ENCODE measurements at places on chromosomes 12 and 14.
A peak's percentile ranks its signal among the peaks of the same experiment; 100 is the strongest.

DNA sequence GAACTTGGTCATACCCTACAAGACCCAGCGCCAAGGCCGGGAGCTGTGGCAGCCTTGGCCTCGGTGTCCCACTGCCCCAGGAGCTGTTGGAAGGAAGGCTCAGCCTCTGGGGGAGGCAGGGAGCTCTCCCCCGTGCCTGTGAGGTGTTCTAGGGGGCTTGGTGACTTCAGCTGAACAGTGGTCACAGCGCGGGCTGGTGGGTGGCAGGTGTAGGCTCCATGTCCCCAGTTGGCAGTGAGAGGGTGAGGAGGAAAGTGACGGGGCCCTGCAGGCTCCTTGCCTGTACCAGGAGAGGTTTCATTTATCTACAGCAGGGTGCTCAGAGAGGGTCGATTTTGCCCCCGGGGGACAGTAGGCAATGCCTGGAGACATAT, 47.5 kb downstream of the DLK1 start:
- no peak for DNase-seq

DNA sequence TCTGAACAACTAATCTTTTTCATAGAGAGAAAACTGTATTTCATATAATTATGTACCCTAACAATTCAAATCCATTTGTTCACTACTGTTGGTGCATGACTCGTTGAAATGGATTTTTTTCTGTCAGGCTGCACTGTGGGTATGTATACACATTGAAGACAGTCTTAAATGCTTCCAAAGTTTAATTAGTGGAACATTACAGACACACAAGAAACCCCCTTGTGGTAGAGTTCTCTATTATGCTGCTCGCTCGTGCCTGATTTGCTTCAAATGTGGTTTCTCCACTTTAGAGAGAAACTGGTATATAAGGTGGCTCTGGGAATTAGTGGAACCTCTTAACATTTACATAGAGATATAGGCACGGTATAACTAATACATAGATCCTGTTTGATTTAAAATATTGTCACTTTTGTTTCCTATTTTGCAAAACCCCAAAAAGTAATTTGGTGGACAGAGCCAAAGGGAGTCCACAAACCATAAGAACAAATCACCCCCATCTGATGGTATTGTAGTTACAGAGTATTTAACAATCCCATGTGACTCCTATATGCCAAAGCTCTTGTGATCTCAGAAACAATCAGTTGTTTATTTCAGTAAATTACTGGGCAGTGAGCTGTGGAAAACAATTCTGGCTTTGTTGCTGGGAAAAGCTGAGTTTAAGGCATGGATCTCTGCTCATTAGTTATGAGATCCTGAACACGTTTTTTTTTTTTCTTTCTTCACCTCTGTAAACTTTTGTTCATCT, 159.5 kb downstream of the BRMS1L start:
- no peak for DNase-seq

DNA sequence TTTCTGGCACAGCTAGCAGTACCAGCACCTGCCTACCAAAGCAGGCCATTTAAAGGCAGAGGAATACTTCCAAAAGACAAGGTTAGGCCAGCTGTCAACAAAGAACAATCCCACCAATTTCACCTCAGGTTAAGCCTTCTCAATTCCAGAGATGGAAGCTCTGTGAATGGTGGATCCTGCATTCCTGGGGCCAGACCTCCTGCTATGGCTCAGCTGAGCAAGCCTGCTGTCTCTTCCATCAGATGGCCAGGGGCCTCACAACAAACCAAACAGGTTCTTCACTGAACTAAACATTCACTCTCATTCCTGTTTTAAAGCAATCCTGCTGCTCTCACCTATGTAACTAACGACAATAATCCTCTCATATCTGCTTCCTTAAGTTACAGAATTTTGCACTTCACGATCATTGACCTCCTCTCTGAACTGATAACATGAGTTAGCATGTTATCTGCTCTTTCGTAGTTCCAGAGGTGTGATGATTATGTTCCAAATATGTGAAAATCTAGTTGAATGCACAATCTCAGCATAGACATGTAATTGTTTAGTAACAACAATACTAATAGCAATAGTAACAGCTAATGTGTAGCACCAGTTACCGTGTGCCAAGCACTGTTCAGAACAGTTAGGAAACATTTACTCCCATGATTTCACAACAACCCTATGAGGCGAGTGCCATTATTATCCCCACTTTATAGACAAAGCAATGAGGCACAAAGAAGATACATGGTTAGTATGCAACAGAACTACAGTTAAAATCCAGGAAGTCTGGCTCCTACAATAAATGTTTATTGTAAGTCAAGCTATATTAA, 73.2 kb downstream of the SLC2A13 start:
- DNase-seq, result no peak

GRCh38 chr12:7695237-7695560, 376 bp downstream of the GDF3 start:
- DNase-seq, result no peak

- DNase-seq, result no peak
These were observed 525.8 kb downstream of the FSCB start for GRCh38 chr14:43981135-43981768.

DNA sequence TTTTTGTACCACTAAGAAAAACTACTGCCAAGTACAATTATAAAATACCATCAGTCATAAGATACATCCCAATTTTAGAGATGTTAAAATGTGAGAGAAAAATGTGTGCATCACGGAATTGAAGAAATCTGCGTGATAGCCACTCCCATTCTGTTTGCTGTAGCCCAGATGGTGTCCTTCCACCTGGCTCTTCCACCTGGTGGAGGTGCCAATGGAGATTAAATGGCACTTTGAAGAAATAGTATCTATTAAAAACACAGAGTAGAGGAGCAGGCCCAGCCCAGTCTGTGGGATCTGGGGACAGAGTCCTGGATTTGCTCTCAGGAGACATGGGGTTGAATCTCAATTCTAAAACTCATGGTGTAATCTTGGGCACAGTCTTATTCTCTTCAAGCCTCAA, 35.5 kb downstream of the TSPAN11 start:
- no peak for DNase-seq

DNA sequence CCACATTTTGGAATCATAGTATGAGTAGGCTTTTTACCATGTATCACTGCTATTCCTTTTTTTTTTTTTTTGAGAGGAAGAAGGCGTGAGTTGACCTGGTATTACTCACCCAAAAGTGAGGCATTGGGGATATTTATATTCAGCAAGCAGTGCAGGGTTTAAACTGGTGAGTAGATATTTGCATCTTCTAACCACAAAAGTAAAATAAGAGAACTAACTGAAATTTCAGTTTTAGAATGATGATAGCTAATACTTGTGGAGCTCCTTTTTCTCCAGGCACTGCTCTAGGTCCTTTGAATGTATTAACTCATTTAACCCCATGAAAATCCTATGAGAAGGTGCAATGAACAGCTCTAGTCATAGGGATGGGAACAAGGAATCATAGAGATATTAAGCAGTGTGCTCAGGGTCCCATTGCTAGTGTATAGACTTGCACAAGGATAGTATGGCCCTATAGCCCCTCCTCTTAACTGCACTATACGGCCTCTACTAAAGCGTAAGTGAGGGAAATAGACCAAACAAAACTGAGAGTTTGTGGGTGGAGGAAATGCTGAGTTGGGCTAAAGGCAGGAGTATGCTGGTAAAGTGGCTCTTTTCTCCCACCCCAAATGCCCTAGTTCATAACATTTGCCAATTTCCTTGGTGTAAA, 104.3 kb upstream of the MAX start:
- peak; percentile 65 for DNase-seq

DNA sequence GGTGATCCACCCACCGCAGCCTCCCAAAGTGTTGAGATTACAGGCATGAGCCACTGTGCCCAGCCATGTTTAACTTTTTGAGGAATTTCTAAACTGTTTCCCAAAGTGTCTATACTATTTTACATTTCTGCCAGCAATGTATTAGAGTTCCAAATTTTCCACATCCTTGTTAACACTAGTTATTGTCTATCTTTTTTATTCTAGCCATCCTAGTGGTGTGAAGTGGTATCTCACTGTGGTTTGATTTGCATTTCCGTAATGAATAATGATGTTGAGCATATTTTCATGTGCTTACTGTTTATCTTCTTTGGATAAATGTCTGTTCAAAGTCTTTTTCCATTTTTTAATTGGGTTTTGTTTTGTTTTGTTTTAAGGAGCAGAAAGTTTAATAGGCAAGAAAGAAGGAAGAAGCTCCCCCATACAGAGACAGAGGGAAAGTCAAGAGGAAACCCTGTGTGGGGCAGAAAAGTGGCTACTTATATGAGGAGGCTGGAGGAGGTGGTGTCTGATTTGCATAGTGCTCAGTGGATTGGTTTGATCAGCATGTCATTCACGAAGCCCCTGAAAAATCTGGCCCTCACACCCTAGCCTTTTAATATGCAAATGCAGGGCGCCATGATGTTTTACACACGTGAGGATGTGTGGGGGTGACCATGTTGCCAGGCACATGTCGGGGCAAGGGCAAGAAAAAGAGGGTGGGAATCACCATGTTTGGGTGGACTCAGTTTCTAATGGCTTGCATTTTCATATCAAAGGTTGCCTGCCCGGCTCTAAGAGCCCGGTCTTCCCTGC, 14.9 kb downstream of the TXNRD1 start:
- no peak for DNase-seq

DNA sequence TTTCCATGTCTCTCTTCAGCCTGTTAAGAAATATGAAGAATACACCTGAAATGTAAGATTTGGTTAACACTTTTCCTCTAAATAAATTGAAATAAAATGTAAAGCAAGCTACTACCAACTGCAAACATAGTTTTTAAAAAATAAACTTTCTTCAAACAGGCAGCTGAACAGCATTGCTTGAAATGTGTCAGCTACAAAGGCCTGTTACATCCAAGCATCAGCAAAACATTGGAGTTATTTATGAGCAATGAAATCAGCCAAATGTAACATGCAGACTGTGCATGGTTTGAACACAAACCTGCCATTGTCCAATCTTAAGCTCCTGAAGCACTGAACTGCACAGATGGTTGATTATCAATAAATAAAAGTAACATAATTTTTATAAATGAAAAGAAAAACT, 291.3 kb downstream of the ACSS3 start:
- no peak for DNase-seq

- no peak for DNase-seq
These were observed 15.2 kb downstream of the CALM1 start for GRCh38 chr14:90412058-90412457.
